ENCODE measurements at places on chromosomes 2 and 18.

DNA sequence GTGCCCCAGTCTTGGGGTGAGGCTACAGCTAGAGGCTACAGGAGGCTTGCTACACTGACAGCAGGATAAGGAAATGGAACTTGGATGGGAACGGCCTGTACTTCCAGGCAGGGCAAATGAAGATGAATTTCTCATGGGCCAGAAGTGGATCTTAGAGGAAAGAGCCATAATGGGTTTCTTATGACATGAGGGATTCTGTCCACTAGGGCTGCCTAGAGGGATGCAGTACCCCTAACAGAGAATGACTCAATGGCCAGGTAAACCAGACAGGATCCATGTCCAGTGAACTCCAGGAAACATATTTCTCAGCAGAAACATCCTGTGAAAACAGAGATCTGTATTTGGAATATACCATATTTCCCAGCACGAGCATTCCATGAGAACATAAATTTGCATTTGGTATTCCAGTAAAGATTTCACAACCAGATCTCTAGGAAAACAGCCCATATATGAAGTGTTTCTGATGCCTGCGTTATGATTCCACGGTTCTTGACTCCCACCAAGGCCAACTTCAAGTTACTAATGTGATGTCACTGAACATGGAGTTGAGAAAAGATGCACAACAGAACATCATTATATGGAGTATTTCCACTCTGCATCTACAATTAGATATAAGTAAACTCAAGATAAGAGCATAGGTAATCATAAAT is 11.5 kb upstream of the SLC35F5 start:
- no peak for DNase-seq

DNA sequence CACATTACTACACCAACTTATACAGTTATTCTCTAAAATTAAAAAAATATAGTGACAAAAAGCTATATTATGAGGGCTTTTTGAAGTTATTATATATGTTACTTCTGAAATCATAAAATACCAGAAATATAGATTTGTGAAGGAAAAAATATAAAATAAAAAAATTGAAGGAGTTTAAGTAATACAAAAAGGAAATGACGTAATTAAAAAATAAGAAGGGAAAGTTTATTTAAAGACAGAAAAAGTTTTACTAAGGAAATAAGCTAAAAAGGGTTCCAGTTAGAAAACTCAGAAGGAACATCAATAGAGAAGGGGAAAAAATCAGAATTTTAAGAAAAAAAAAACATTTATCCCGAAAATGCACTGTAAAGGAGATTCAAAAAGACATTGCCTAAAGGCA is 697.1 kb downstream of the MBD2 start:
- no peak for DNase-seq

- DNase-seq = no peak
These were observed 25.2 kb downstream of the MYCN start for GRCh38 chr2:15965564-15966019.

GRCh38 chr2:12761104-12761503 is 44.4 kb downstream of the TRIB2 start:
- DNase-seq = no peak

- DNase-seq = peak; percentile 60
These were observed 18.3 kb downstream of the HS6ST1 start for GRCh38 chr2:128300151-128301020.

GRCh38 chr18:37578182-37578678 is 12.6 kb upstream of the CELF4 start:
- DNase-seq = no peak

- DNase-seq = no peak
These were observed 94.7 kb downstream of the DOK6 start for GRCh38 chr18:69495338-69495737.

GRCh38 chr2:63840081-63840784 is 1.5 kb upstream of the UGP2 start:
- DNase-seq = no peak

DNA sequence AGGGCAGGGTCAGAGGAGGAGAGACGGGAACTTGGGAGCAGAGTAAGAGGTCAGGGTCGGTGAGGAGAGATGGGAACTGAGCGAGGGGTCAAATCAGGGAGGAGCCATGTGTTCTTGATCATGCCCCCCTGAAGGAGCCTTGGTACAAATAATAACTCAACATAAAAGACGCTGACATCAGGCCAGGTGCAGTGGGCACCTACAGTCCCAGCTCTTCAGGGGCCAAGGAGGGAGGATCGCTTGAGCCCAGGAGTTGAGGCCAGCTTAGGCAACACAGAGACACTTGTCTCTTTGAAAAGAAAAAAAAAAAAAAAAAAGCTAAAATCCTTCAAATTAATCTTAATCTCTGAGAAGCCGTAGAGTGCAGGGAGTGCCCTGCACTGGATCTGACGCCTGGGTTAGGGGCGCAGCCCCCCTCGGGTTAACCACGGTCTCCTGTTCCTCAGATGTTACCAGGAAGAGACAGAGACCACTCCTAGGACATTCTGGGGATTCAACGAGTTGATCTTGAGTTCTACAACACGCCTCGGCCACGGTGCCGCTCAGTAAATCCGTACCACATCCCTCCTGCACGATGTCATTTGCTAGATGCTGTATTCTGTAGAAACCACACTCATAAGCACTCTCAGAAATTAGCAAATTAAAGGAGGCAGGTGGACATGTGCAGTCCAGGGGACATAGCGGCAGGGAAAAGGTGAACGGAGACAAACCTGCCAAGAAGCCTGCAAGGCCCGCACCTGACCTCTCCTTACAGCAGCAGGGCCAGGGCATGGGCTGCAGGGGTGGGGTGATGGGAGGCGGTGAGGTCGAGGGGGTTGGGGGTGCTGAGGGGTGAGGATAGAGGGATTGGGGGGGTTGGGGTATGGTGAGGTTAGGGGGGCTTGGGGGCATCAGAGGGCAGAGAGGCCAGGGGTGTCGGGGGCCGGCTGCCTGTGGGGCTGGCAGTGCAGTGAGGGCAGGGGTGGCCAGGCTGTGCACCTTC is 29.2 kb downstream of the SLC66A2 start:
- no peak for DNase-seq

GRCh38 chr2:56130463-56131070 is 53.2 kb upstream of the CCDC85A start:
- peak; percentile 51 for DNase-seq

DNA sequence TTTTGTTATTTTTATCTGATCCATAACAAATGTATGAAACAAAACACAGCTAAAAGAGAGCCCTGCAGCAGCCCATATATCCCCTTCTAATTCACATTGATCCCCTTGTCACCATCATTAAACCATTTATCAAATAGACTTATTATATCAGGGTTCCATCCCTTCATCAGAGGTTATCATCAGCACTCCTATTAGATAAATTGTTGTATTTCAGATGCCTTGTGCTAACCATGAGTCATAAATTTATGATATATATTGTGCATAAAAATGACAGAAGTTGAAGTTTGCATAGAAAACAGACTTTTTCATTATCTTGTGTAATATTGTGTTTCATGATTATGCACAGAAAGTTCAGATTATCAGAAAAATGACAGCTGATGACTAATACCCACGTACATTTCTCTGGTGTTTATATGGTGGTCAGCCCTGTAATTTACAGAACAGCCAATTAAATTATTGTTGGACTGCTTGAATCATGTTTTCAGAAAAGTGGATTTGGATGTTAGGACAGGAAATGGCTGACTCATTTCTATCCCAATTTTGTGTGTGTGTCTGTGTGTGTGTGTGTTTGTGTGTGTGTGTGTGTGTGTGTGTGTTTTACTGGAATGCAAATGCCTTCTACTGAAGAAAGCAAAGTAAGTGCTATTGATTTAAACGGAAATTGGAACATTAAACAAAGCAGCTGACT is 80.9 kb downstream of the PPP1R1C start:
- no peak for DNase-seq

- DNase-seq = peak; percentile 61
These were observed 74.1 kb downstream of the COL4A3 start for GRCh38 chr2:227238238-227239237.

- DNase-seq = no peak
These were observed 380.8 kb upstream of the ACVR2A start for GRCh38 chr2:147463881-147464520.

DNA sequence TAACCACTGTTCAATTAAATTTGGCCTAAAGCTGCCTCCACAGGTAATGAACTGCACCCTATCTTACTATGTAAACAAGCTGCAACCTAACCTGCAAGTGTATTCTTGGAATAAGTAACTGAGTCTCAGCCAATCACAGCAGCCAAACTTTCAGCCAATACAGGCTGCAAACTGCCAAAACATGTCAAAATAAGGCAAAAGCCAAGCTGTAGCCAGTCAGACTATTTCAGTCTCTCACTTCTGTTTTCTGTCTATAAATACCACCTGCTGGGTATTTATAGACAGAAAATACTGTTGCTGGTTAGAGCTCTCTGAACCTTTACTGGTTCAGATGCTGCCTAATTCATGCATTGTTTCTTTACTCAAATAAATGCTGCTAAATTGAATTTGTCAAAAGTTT is 14.3 kb downstream of the C2orf76 start:
- no peak for DNase-seq

- no peak for DNase-seq
These were observed 39.7 kb downstream of the CDCA7 start for GRCh38 chr2:173394091-173394974.

DNA sequence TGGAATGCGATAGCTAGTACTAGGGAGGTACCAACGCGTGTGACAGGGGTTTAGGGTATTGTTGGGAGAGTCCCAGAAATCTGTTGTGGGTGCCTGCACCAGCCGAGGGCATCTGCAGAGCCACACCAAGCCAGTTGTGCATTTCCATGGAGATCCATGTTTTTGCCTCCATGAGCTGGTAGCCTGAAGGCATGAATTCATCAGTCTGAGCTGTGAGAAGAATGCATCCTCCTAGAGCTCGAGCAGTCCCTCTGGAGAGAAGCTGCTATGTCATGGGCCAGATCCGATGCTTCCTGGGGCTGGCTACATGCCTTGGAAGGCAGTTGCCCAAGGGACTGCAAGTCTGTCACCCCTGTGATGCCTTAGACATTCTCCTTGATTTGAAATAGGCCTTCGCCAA is 57.9 kb downstream of the LIPG start:
- no peak for DNase-seq

DNA sequence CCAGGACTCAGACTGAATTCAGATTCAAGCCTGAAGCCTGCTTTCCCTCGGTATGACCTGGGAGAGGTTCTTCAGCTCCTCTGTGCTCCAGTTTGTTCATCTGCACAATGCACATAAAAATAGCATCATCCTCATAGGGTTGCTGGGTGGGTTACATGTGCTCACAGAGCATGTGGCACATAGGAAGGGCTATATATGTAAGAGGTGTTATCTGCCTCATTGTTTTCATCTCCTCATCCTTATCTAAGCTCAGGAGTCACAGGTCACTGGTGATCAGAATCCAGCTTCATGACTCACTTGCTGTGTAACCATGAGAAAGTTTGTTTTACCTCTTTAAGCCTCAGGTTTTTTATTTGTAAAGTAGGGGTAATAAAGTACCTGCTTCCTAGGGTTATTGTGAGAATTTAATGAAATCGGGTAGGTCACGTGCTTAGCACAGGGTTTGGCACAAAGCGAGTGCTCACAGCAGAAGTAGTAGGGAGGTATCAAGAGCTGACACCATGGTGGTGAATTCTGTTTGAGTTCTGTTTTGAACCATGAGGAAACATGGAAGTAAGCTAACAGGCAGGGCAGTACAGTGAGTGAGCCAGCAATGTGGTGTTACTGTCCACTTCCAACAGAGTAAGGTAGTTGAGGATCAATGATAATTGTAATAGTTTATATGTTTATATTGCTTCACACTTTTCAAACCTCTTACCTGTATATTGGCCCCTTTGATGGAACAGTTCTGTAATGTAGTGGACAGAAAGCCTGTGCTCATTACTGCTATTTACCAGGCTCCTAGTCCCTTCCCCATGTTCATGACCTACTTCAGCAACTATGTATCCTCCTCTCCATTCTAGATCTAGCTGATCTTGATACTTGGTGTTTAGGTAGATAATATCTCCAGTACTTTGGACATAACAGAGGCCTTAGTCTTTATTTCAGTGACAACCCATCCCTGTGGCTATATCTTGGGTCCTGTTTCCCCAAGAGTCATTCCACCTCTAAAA is 141.4 kb upstream of the LTBP1 start:
- DNase-seq = no peak

- DNase-seq = no peak
These were observed 239.8 kb downstream of the SEPTIN10 start for GRCh38 chr2:109373791-109374547.

GRCh38 chr2:160052531-160052930 is 9.9 kb downstream of the PLA2R1 start:
- no peak for DNase-seq

- no peak for DNase-seq
These were observed 8.7 kb downstream of the PHOSPHO2 start for GRCh38 chr2:169702996-169703395.

DNA sequence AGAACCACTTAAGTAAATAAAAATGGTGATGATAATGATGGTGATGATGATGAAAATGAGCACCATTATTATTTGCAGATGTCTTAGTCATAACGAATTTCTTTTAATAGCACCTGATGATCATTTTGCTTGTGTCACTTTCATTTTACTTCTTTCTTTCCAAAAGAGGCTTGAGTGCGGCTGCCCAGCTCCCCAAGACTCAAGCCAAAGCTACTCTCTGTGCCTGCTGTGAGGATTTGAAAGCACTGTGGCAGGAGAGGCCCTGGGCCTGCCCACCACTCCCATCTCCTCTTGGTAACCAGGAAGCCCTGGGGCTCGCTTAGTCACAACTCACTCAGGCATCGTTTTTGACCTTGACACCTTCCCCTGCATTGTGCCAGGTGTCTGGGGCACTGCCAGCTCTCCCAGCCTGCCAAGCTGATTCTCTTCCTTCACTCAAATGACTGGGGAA is 41.2 kb downstream of the RPL37A start:
- no peak for DNase-seq

- DNase-seq = no peak
These were observed 2.5 kb downstream of the PID1 start for GRCh38 chr2:229268626-229269025.

DNA sequence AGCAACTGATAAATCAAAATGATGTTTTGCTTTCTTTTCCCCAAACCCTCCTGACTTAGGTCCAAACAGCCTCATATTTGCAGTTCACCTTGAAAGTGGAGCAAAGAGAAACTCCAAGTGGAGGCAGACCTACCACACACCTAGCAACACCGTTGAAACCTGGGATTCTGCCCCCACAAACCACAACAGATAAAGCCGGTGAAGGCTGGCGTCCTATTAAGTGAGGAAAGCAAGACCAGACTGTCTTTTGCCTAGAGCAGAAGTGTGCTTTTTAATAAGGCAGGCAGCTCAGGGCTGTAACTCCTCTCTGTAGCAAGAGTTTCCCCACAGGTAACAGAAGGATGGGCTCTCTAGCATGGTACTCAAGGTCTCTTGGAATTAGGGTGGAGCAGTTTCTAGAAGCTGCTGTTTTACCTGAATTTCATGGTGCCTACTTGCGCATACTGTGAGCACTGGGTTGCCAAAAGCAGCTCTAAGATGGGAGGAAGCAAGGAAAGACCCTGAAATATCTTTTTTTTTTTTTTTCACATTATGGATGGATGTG is 336.9 kb downstream of the BCL11A start:
- no peak for DNase-seq
